ENCODE measurements at places on chromosomes 4 and X.

DNA sequence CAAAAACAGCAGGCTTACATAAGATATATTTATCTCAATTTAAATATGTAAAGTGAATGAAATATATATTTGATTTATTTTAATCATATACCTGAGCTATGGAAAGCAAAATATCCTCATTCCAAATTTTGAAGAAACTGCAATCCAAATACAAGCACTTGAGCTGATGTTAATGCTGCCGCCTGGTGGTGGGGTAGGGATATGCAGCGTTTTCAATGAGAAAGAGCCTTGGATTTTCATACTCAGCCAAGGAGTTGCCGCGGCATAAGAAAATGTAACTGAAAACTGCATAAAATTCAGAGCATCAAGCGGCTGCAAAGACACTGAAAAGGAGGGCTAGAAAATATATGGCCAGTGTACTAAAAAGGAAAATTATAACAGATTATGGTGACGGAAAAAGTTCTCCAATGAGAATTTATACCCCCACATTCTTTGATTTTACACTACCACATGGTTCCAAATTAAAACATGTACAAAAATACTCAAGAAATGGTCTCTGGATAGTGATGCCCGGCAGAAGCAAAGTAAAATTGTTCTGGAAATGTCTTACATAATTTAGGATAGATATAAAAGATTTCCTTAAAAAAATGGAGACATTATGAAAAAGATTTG is 660.3 kb upstream of the PITX2 start:
- no peak for DNase-seq

- no peak for DNase-seq
Measured at GRCh38 chr4:7419961-7420660, 14.6 kb downstream of the PSAPL1 start.

GRCh38 chrX:112147206-112147605 is 64.6 kb upstream of the TRPC5 start:
- no peak for DNase-seq

GRCh38 chrX:33726281-33727160 is 405.6 kb downstream of the FAM47A start:
- DNase-seq, result no peak

DNA sequence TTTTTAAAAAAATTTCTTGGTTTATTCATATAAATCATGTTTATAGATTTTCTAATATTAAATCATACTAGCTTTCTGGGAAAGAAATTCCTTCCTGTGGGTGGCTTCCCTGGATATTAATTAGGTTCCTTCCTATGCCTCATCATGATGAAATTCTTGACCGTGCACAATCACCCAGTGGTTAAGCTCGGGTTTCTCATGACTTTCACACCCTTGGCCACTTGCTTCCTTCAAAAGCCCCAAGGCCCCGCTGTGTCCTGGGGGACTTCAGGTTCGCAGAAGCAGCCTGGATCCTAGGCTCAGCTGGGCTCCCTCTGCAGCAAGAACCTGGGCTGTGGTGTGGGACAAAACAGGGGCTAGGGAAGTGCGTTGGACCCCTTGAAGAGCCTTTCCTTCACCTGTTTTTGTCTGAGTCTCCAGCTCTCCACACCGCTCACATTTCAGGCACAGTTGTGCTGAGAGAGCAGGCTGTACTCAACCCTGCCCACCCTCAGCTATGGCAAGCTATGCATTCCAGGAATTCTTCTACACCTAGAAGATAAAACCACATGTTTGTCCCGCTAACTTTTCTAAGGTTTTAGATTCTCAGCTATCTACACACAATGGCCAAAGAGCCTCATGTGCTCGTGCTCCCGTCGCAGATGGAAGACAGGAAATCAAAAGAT is 48.9 kb upstream of the TMSB15B start:
- no peak for DNase-seq

GRCh38 chr4:145075742-145076468 is 22.1 kb downstream of the ANAPC10 start:
- DNase-seq, result no peak

GRCh38 chrX:10603612-10604011 is 16.8 kb downstream of the MID1 start:
- DNase-seq, result no peak

Measured in AG09319 (cell line).